AG08395 (cell line): ENCODE measurements at places on chromosomes 4 and X.
A peak's percentile ranks its signal among the peaks of the same experiment; 100 is the strongest.

- DNase-seq, result no peak
Observed at GRCh38 chr4:151691639-151692442, 69.0 kb downstream of the GATB start.

DNA sequence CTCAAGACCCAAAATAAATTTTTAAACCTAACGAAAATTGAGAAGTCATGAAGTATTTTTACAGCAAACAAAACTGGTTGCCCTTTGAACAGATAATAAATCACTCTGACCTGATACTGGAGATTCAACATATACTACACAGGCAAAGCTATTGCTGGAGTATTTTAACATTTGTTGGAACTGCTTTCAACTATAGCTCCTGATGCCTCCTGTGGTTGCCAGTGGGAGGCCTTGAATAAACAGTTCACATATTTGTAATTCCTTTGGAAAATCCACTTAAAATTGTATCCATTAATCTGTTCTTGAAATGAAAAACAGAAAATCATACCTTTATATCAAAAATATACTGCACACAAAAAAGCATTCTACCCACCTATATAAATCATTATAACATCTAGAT lies 605.1 kb downstream of the KCTD8 start:
- DNase-seq, result no peak

DNA sequence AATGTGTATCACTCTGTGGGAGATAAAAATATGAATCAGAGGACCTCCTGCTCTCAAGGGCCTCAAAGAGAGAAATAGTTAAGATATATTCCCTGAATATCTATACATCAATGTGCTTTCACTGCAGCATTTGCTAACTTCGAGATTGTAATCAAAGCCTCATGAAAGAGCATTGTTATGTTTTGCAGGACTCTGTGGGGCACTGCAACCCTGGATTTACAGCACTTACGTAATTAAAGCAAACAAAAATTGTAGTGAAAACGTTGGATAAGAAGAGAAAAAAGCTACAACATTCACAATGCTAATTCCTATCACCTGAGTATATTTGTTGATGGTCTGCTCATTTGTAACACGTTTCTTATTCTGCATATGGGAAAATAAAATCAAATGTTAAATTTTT lies 48.0 kb downstream of the ETNPPL start:
- DNase-seq, result no peak

DNA sequence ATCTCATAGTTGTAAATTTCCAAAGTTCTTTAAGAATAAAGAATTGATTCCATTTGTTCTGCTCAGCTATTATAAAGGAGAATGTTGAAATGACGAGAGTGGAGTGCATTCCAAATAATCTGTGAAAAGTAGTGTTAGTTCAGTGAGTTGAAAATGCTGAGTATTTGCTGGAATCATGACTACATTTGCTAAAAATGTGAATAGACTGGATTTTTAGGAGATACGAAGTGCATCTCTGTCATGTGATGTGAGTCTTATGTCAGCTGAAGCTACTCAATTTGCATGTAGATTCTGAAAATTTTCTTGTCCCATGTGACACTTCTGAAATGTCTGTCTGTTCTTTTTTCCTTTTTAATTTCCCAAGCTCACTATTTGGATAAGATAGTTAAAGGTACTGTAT lies 206.0 kb downstream of the DCTD start:
- peak; percentile 20 for DNase-seq

- no peak for DNase-seq
Observed at GRCh38 chr4:57274082-57274481, 163.9 kb upstream of the IGFBP7 start.

DNA sequence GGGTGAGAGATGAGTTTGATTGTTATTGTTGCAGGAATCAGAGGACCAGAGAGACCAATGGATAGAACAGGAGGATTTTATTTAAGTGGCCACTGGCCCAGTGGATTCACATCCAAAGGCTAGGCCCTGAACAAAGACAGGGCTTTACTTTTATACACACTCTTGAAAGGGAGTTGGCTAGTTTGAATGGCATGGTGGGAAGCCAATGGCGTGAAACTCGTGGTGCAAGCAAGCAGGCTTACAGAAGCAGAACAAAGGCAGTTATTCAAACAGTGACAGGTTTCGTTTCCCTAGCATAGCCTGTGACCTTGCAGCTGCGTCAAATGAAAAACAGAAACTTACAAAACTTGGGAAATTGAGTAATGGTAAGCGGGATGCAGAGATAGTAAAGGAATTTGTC lies 110.2 kb upstream of the PRDX4 start:
- DNase-seq, result no peak

- DNase-seq, result no peak
Observed at GRCh38 chrX:46637938-46638337, 64.4 kb downstream of the CHST7 start.

DNA sequence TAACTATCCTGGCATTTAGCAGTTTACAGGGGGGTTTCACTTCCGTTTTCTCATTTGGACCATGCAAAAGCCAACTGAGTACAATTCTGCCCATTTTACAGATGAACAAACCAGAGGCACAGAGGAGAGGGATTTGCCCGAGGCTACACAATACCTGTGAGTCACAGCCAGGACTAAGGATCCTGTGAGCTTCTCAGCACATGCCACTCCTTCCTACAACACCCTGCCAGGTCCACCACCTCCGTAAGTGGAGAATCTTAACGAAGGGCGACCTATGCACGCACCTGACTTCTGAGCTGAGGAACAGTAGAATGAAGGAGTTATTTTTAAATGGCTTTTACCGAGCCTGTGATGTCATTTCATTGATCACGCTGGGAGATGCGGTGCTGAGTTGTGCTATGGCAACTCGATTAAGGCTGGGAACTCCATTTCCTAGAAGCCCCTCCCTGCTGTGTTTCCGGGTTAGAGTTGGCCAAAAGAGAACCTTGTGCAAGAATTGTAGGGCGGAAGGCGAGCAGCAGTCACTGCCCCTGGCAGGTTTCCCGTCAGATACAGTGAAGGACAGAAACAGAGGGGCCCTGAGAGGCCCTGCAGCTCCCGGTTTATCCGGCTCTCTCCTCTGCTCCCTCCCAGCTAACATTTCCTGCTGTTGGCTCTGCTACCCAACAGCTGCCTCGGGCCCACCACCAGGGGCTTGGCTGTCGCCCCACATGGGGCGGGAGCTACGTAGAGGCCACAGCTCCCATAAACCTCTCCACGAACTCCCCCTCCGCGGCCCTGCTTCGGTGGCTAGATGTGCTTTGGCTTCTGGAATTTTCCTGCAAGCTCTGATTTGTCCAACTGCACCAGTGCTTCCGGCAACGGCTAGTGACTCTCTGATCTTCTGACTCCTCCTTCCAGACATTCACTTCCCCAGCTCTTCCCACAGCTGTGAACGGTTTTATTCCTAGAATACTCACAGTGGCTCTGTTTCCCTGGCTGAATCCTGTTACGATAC lies 75.1 kb upstream of the USP9X start:
- DNase-seq, result peak; percentile 68

DNA sequence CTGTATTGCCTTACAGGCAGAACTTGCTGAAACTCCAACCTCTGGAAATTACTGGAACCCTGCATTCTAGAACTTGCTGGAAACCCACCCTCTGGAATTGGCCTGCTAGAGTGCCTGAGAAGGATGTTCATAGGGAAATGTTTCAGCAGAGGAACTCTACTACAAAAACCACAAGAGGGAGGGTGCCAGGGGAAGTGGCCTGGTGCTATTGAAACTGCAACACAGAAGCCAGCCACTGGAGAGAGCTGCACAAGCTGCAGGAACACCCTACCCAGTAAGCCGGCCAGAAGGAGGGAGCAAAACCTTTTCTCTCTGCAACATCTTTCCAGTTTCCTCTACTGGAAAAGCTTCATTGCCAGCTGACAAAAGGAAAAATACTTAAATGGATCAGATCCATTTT lies 2.5 kb upstream of the BRWD3 start:
- peak; percentile 29 for DNase-seq

DNA sequence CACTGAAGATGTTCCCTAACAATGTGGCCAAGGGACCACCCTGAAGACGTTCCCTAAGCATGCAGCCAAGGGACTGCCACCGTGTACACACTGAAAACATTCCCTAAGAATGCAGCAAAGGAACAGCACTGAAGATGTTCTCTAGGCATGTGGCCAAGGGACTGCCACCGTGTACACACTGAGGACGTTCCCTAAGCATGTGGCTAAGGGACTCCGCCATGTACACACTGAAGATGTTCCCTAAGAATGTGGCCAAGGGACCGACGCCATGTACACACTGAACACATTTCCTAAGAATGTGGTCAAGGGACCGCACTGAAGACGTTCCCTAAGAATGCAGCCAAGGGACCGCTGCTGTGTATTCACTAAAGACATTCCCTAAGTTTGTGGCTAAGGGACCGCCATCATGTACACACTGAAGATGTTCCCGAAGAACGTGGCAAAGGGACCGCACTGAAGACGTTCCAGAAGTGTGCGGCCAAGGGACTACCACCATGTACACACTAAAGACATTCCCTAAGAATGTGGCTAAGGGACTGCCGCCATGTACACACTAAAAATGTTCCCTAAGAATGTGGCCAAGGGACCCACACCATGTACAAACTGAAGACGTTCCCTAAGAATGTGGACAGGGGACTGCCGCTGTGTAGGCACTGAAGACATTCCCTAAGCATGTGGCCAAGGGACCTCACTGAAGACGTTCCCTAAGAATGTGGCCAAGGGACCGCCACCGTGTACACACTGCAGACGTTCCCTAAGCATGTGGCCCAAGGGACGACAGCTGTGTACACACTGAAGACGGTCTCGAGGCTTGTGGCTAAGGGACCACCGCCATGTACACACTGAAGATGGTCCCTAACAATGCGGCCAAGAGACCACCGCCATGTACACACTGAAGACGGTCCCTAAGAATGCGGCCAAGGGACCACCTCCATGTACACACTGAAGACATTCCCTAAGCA lies 54.8 kb downstream of the DHRSX start:
- no peak for DNase-seq

GRCh38 chrX:134418317-134419113 lies 41.5 kb upstream of the HPRT1 start:
- DNase-seq, result no peak

DNA sequence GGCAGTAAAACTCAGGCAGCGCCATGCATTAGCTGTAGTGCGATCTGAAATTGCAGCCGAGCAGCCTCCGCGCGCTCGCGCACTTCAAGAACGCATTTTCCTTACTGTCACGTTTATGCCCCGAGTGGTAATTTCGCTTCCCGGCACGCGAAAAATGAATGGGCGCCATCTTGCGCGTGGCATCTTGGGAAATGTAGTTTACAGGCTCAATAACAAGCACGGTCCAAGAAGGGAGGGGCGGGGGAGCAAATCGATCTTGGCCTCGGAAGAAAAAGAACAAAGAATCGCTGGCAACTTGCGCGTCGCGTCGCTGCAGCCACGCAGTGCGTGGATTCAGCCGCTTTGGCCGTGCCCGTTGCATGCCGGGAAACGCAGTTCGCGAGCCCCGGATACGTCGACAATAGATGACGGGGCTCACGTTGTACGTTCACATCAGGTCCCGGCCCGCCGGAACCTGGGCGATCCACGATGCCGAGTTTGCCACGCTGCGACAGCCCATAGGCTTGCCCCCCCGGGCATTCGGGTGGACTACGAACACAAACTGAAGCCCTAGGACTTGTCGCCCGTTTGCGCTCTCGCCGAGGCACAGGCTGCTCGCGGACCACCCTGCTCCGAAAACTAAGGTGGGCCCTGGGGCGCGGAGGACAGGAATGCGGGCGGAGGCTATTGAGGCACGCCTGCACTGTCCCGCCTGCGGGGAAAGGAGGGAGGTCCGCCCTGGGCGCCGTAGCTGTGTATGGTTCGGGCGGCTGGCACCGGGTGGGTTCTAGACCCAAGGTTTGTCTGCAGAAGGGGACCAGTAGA lies at the start of gene FTSJ1:
FTSJ1 (plus strand) TSS at position 426 of the 804 bp plus-strand sequence. CDS start 1,849 bp downstream, outside the sequence.
- DNase-seq, result peak; percentile 74

DNA sequence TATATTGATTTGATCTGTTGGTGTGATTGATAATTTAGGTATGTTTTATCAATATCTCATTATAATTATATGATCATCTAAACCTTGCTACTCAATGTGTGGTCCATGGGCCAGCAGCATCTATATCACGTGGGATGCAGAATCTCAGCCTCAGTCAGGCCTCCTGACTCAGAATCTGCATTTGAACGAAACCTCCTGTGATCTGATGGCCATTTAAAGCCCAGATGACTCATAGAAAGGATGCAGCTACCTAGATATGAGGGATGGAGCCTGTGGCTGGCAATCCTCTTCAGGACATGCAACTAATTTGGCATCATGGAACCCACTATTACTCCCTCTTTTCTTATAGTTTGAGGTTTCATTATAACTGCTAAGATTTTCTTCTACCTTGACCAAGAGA lies 11.3 kb upstream of the CHRNA9 start:
- no peak for DNase-seq

DNA sequence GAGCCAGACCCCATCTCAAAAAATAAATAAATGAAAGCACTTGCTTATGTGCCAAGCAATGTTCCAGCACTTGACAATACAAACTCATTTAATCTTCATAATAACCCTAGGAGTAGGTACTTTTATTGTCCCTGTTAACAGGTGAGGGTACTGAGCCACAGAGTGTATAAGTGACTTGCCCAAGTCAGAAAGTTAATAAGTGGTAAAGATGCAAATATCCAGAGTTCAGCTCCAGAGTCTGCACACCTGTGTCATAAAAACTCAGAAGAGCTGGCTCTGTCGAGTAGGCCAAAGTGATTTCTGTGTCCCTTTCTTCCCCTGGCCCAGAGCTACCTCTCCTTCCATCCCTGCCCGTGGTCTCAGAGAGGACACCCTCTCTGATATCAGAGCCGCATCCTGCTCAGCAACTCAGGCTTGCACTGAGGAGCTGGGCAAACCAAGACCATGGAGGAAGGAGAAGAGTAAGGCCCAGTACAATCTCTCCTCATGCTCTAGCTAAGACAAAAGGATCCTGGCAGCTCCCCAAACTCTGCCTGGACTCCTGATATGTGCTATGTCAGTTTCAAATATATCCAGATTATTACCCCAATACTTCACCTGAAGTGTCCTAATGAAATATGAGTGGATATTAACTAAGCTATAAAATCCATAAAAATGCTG lies 136.3 kb downstream of the HS6ST2 start:
- no peak for DNase-seq

DNA sequence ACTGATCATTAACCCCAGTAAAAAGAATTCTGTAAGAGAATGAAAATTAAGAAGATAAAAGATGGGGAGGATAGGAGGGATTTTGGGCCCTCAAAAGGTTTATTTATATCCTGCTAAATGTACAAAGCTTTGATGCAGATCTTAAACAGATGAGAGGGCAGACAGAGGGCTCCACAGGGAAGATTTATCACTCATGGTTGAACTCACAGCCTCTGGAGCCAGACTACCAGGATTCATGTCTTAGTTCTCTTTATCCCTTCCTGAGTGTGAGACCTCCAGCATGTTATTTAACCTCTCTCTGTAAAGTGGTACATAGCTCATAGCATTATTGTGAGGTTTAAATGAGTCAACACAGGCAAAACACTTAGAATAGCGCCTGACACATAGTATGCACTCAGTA lies 74.4 kb downstream of the SOWAHB start:
- DNase-seq, result no peak

DNA sequence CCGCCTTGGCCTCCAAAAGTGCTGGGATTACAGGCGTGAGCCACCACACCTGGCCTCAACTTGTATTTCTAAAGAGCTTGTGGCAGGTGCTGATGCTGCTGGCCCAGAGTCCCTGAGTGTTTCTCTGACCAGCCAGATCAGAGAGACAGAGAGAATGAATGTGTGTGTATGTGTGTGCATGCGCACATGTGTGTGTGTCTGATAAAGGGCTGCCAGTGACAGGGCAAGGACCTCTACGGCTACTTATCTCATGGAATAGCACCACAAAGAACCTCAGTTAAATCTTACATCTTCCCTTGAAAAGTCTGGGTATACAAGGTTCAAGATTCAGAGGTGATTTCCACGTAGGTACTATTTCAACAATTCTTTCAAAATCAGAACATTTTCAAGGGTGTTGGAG lies 86.0 kb downstream of the SCD5 start:
- no peak for DNase-seq

GRCh38 chr4:112564706-112565270 lies 48.8 kb upstream of the NEUROG2 start:
- DNase-seq, result no peak
